Femur (tissue), 1 donor: ENCODE measurements at places on chromosomes 2 and 18.

GRCh38 chr2:12109363-12110017 lies 363.1 kb downstream of the LPIN1 start:
- no peak for DNase-seq

- peak; percentile 55 for DNase-seq
These were observed 205.1 kb downstream of the RND3 start for GRCh38 chr2:150282357-150282756.

DNA sequence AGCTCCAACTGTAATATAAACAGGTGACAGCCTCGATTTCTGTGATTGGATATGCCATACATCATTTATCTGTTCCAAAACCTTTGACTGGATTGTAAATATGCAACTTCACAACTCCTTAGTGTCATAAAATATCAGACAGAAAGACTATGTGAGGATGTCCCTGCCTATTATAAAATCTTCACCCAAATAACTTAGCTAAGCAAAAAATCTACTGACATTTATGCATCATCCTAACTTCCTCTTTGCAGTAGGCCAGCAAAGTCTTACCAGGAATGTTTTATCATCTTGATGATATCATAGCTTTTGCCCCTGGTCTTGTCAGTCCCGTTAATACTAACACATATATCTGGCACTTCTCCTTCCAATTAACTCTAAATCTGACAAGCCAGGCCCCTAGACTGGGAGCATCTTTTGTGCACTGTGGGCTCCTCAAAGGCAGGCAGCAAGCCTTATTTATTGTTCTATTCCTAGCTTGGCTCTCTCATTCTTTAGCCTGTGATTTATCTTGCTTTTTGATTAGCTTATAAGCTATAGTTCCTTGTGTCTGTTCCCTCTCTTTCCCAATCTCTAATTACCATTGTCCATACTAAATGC lies 356.5 kb upstream of the HNMT start:
- no peak for DNase-seq

DNA sequence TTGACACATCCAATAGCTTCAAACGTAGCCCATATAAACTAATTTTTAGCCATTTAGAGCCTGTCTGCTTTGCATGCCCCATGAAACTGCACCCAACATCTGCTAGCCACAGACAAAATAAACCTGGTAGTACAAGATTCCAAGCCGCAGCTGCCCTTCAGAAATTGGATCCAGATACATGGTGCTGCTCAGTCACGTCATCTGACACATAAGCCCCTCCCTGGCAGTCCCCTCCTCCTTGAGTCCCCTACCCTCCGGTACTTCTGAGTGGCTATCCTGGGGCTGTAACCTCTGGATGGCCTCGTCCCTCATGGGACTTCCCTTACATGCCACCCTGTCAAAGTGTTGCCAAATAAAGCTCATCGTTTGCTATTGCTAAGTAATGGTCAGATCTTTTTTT lies 33.8 kb downstream of the PROC start:
- no peak for DNase-seq

- no peak for DNase-seq
These were observed 1.6 kb downstream of the ASXL3 start for GRCh38 chr18:33579349-33580215.

DNA sequence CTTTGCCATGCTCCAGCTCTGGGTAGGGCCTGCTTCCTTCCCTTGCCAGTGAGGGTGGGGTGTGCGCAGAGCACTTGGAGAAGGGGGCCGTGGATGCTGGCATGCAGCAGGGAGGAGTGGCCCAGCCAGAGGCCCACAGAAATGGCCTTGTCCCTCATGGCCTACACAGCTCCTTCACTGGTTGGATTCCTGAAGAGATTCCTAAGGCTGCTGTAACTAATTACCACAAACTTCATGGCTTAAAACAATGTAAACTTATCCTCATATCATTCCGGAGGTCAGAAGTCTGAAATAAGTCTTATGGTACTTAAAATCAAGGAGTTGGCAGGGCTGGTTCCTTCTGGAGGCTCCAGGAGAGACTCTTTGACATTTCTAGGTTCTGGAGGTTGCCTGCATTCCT lies 195.2 kb downstream of the GLI2 start:
- no peak for DNase-seq

- DNase-seq: no peak
These were observed 9.5 kb downstream of the KLHL14 start for GRCh38 chr18:32763293-32763692.

DNA sequence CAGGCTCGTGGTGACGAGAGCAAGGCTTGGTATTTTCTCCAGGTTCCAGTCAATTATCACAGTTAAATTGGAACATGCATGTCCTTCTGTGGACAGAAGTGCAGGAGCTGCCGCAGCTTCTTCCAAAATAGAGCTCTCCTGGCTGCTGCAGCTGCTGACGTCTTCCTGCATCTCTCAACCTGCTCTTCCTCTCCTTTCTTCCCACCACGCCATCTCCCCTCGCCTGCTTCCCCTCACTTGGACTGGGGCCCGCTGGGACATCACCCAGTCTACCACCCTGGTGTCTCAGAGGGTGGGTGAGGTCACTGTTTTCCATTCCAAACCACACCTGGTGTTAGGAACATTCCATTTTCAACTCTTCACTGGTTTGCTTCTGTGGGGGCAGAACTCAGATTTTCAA lies 41.4 kb downstream of the SPP2 start:
- no peak for DNase-seq

- no peak for DNase-seq
These were observed 2.8 kb upstream of the LCLAT1 start for GRCh38 chr2:30444273-30444672.
